ENCODE measurements at places on chromosomes 12 and 14.

DNA sequence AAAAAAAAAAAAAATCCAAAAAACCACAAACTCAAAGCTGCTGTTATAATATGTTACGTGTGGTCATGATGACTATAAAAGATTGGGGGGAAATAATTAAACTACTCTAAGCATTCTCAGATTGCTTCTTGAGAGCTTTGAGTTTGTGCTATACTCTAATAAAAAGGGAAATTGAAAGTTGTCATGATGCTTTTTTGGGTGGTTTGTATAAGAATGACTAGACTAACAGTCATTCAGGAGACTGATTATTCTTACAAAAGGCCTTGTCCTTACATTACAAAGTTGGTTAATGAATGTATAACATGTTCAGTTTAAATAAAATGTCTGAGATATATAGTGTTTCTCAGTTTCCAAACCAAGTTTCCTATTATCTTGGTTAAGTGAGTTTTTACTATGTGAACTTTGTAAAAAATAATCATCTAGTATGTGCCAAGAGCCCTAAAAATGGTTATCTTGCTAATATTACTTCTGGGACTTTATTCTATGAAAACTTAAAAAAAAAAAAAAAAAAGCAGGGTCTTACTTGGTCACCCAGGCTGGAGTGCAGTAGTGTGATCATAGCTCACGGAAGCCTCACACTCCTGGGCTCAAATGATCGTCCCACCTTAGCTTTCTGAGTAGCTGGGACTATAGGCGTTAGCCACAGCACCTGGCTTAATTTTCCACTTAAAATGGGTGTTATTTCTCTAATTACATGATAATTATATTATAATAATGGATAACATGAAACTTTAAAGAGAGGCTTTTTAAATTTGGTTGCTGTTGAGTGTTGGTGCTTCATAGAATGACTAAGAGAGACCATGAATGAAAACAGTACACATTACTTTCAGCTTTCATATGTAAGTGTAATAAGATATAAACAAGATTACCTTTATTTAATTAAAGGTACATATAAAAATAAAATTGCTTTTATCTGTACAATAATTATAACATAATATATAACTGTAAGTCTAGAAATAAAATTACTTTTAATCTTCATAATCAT is 459.6 kb upstream of the RGS6 start:
- DNase-seq, result no peak

DNA sequence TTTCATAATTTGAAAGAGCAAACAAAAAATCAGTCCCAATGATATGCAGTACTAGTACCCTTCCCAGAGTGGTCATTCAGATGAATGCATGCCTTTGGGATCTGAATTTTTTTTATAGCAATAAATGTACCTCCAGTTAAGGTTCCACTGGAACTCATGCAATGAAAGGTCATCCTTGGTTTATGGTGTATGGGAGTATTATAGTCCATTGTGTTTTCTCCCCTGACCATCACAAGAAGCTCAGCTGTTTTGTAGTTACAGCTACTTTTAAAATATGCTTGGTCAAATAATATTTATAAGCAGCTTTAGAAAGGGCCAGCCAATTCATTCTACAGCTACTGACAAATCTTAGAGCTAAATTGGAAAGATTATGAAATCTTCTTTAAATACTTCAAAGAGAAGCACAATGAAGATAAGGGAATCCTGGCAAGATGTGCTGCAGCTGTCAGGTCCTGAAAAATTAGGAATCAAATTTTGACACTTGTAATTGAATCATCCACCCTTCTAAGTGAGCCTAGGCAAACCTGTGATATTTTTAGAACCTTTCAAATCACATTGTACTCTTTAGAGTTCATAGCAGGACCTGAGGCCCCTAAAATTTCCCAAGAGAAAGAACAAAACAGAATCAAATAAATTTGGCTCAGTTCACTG is 46.5 kb downstream of the IFT81 start:
- no peak for DNase-seq

DNA sequence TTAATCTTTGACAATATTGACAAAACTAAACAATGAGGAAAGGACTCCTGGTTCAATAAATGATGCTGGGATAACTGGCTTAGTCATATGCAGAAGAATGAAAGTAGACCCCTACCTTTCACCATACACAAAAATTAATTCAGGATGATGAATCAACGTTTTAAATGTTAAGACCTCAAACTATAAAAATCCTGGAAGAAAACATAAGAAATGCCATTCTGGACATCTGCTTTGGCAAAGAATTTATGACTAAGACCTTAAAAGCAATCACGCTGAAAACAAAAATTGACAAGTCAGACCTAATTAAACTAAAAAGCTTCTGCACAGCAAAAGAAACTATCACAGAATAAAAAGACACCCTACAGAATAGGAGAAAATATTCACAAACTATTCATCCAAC is 97.4 kb downstream of the LMNTD1 start:
- no peak for DNase-seq

GRCh38 chr12:90896821-90897220 is 58.2 kb downstream of the CCER1 start:
- DNase-seq, result no peak

GRCh38 chr12:112941528-112942335 is 3.5 kb downstream of the OAS3 start:
- no peak for DNase-seq

- no peak for DNase-seq
Observed at GRCh38 chr12:14836336-14837210, 6.8 kb downstream of the ART4 start.

GRCh38 chr12:130982565-130983225 is 29.0 kb downstream of the ADGRD1 start:
- DNase-seq, result no peak

DNA sequence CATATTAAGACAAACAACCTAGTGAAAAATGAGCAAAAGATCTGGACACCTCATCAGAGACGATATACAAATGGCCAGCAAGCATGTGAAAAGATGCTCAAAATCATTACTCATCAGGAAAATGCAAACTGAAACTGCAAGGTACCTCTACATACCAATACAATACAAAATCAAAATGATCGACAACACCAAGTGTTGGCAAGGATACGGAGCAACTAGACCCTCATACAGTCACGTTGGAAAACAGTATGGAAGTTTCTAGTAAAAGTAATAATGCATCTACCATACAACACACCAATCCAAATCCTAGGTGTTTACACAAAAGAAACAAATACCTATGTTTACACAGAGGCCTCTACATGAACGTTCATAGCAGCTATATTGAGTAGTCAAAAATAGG is 99.9 kb downstream of the IPO8 start:
- DNase-seq, result no peak

- DNase-seq, result no peak
Observed at GRCh38 chr14:39419272-39419671, 13.0 kb downstream of the FBXO33 start.

DNA sequence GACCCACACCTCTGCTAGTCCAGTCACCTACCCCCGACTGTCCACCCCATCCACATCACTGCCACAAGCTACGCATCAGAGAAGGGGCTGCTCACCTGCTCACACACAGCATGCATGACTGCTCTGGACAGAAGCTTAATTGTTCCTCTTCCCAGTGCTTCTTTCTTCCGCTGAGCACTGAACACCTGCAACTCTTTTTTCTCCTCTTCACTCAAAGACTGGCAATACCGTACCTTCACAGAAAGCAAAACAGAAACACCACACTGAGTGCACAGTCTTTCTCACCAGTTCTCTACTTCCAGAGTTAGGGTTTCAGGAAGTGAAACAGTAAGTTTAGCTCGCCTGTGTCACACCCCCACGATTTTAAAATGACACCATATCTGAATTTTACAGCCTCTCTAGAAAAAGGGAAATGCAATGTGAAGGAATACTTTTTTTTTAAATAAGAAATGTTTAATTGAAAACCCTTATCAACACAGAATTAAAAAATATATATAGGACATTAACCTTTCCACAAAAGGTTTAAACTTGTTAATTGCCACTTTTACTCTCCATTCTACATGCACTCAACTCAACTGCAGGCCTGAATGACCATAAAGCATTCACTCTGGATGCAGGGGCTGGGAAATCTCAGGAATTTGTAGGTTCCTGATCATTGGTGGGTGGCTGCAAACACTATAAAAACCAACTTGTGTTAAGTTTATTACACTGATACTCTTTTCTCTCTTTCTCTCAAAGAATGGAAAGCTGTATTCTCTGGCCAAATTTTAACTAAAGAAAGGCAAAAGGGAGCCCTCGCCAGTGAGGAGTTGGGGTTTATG is 120.0 kb downstream of the PRICKLE1 start:
- DNase-seq, result no peak
